CD4-positive, alpha-beta T cell treated with Interleukin-2 at 100 ng/mL for 4 hours (primary cell): ENCODE measurements at places on chromosomes 4 and X.

DNA sequence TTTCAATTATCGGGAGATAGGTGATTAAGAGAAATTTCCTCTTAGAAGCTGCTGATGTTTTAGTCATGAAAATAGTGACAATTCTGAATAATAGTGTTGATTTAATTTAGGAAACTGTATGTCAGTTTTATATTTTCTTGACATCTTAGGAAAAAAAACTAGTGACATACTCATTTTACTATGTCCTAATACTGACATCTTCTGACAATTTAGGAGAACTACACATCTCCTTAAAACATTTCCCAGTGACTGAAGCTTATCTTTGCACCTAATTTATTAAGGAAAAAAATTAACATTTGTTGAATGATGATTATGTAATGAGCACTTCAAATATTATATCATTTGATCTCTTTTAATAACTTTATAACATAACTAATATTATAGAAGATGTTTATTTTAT lies 42.0 kb upstream of the RBMXL3 start:
- no peak for DNase-seq

DNA sequence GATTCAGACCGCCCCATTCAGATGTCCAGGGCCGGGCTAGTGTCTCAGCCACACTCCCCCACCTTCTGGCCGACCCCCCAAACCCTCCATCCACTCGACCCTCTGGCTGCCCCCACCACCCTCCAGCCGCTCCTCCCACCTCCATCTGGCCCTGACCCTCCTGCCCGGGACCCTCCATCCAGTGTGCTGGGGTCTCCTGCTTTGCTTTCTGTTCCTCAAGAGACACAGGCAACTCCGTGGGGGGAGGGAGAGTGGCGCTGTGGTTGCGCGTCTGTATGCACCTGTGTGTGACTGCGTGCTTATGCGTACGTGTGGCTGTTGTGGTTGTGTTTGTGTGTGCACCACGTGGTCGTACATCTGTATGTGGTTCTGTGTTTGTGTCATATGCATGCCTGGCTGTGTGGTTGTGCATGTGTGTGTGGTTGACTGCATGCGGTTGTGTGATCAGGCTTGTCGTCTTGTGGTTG lies 33.3 kb downstream of the CPLX1 start:
- peak; percentile 23 for DNase-seq

DNA sequence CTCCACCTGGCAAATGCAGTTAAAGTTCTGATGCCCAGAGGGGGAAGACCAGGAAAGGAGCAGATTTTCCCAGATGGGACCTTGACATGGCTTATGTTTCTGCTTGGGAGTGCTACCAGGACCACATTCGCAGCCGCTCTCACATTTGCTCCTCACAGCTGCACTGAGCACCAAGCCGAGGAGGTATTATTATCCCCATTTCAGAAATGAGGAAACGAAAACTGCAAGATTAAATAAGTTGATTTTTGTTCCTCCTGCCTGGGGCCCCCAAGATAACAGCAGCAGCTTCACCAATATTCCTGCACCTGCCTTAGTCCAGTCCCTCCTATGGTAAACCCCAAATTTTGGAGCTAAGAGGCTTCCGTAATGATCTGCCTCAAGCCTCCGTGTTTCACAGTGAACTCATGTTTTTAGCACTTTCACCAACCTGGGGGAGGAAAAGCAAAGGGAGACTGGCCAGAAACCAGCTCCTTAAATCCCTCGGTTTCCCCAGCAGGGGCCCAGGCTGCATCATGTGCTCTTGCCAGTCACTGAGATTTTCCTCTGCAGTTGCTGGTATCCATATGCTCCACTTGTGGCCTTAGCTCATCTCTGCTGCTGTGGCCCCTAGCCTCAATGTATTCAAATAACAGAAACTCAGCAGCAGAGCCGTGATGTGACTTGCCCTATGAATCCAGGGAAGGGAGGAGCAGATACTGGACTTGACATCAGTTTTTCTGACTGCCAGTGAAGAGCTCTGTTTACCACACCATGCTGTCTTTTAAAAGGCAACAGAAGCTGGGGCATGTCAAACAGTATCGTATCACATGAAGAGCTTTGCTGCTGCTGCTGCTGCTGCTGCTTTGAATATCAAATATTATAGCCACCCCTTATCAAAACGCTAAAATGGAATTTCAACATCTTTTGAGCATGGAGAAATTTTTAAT lies 95.5 kb upstream of the KLHL13 start:
- DNase-seq, result no peak

DNA sequence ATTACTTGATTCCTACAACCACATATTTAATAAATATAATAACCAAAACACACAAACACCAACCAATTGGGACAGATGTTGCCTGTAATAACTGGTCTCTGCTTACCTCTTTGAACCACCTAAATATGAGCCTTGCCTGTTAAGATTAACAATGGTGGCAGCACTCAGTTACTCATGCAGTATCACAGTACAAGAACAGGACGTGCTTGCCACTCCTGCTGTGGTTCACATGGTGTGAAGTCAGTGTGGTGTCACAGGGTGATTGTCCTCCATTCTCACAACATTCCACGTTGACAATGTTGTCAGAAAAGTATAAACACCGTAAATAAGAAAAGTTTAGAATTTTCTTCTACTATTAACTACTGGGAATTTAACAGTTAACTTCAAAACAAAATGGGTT lies 365.0 kb downstream of the PPP3CA start:
- no peak for DNase-seq

- DNase-seq, result no peak
Observed at GRCh38 chrX:68909945-68910344, 81.1 kb downstream of the EFNB1 start.

GRCh38 chr4:45410701-45411210 lies 684.4 kb upstream of the GNPDA2 start:
- DNase-seq, result no peak

- DNase-seq, result no peak
Observed at GRCh38 chr4:159178151-159178546, 75.3 kb downstream of the RAPGEF2 start.
